ENCODE measurements at places on chromosomes 7 and 10.

DNA sequence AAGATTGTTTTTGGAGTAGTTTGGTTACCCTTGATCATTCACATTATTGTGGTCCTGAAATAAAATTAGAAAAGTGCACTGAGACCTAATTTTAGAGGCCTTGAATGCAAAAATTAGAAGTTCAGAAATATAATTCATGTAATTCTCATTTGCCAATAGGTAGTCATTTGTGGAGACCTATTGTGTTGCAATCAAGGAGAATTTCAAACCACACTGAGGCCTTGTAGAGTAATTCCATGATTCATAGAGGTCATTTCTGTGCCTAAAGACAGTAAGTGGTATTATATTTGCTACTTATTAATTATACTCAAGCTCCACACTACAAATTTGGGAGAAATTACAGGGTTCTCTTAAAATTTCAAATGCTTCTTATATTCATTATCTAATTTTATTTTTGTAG lies 946.8 kb upstream of the POT1 start:
- no peak for DNase-seq

DNA sequence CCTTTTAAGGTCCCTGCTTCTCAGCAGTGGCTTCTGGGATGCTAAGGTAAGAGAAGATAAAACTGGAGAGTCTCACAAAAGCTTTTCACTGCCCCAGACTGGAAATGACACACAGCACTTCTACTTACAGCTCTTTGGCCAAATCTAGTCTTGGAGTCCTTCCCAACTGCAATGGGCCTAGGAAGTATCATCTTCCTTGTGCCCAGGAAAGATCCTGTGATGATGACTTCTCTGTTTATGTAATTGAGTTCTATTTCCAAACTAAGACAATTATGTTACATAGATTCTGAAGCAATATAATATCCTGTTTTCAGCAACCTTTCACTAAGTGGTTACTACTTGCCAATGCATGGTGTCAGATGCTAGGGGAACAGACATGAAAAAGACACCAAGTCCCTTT lies 234.1 kb downstream of the PTEN start:
- DNase-seq = peak; percentile 53

GRCh38 chr7:26556061-26556881 lies 264.6 kb downstream of the SNX10 start:
- DNase-seq = no peak

DNA sequence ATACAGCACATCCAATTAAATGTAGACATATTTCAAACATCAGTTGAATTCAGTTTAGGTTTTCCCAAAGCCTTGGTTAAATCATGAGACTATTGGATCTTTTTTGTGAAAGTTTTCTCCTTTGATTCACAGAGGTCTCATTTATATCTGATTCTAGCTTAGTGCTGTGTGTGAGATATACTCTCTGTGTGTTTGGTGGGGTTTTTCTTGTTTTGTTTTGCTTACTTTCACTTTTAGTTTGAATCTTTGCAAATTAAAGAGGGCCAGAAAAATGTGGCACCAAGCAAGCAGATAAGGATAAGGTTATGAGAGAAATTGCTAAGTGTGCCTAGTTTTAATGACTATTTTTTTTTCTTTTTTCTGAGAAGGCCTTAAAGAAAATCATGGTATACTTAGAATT lies 12.6 kb upstream of the OR6B1 start:
- DNase-seq = no peak

DNA sequence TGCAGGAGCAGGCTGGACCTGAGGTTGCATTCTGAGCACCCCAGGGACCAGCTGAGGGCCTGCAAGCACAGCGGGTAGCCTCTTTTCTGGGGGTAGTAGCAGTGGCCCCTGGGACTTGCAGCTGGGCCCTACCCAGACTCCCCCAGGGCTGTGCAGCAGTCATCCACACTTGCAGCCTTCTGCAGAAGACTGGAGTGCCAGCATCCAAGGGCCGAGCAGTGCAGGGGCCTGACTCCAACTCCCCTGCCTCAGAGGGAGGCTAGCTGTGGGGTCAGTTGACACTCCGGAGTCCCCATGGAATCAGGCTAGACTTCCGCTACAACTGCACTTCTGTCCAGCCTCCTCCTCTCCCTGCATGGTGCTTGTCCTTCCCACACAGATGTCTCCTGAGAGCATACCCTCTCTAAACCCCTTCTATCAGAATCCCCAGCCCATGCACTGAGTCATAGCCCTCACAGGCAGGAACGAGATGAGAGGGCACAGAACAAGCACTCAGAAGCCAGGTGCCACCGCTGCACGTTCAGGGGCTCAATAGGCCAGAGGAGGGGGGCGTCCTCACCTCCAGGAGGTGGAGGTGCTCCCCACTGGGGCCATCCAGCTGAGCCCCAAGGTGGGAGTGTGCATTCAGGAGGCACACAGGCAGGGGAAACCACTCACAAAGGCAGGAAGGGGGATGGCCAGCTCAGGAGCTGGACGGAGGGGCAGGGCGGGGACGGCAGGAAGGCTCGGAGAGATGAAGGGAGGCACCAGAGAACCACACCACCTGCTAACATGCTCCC lies 7.5 kb downstream of the RASGEF1A start:
- no peak for DNase-seq

- DNase-seq = no peak
Observed at GRCh38 chr7:157125376-157126223, 13.1 kb upstream of the UBE3C start.

DNA sequence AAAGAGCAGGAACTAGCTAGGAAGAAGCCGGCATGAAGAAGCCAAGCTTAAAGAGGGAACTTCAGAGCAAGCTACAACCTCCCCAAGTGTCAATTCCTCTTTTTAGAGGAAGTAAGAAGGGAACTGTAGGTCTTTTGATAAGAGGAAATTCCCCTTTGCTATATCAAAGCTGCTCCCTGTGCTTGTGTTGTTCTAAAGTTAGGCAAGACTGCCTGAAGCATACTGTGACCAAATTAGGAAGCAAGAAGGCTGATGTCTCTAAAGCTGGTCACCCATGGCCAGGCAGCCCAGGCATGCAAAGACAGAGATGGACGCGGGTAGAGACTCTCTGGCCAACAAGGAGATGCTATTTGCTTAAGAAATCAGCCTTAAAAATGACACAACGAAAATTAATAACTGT lies 87.9 kb downstream of the RNF216 start:
- peak; percentile 96 for DNase-seq

- DNase-seq = no peak
Observed at GRCh38 chr10:21326594-21327288, 198.7 kb downstream of the SKIDA1 start.

- DNase-seq = no peak
Observed at GRCh38 chr7:54546081-54546985, 4.2 kb downstream of the VSTM2A start.

DNA sequence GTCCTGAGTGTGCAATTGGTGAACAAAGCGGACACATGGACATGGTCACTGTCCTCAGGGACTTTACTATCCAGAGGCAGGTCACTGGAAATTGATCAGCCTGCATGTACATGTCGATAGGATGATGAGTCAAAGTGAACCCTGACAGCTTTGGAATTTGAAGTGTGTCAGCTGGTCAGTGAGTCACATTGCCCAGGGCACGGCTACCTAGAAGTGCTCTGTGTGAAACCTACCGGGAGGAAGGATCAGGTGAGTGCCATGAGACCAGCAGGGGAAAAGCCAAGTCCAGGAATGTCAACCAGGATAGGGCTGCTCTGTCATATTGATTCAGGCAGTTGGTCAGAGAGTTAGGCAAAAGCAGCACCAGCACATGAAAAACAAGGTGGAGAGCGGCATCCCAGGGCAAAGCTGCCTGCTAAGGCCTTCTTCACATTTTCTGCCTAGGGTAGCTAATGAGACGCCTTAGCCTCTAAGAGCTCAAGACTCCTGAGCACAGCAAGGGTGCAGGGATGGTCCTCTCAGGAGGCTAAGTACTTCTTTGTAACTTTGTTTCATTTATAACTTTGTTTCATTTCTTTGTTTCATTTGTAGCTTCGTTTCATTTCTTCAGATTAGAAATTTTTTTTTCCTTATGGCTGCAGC lies 19.4 kb upstream of the PDCD4 start:
- no peak for DNase-seq

- no peak for DNase-seq
Observed at GRCh38 chr10:46068117-46068516, 22.0 kb upstream of the MSMB start.

GRCh38 chr7:116339564-116339963 lies 129.2 kb downstream of the TES start:
- DNase-seq = no peak

- no peak for DNase-seq
Observed at GRCh38 chr10:3107426-3107961, 40.1 kb downstream of the PFKP start.

DNA sequence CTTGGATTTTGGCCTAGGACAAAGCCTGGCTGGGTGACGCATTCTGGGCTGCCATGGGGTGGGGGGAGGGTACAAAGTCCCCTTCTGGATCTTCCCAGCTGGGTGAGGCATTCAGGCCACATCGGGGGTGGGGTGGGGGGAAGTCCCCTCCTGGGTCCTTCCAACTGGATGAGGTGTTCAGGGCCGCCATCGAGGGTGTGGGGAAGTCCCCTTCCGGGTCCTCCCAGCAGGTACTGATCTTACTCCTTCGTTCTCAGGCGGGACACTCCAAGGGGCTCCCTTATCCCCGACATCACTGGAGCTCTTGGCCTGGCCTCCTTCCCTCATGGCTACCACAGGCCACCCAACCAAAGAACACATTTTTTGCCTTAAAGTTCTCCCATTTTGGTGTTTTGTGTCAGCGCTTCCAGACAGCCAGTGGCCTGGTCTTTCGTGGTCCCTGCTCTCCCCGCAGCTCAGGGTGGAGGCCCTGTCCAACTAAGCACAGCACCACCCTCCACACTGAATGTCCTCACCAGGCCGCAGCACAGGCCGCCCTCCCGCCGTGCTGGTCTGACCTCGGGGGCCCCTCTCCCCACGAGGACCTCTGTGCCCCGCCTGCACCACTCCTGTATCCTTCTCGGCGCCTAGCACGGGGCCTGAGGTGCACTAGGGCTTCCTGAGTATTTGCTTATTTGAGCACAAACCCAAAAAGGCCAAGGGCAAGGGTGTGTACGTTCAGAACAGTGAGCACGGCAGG lies 38.5 kb downstream of the EN2 start:
- DNase-seq = no peak

GRCh38 chr10:96168546-96168945 lies 38.4 kb downstream of the ZNF518A start:
- no peak for DNase-seq

DNA sequence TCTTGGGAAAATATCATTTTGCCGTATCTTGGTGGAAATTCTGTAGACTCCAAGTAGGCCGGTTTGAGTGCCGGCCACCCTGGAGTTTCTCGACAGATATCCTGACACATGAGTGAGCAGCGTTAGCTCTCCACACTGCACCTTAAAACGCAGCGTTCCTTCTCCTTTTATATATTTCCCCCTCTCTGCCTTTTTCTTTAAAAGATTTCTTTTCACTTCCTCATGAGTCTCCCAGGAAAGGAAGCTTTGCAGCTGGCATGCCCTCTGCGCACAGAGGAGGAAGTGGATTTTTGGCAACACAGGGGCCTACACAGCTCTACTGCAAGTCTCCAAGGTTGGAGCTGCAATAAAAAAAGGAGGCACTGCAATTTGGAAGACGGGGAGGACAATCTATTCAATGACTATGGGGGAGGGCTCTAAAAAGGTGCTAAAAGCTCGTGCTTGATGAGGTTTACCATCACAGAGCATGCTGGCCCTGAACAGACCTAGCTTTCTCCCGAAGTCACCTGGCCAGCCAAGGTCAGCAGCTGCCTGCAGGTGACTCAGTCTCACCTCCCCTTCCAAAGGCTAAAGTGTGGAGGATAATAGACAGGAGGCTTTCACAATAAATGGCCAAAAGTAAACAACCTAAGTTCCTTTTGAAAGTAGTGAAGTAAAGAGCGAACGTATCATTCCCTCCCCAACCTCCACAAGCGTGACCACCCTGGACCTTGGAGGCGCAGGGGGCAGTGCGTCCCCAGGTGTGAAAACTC lies 252.8 kb downstream of the ZMYND11 start:
- no peak for DNase-seq

- DNase-seq = no peak
Observed at GRCh38 chr10:79055100-79055782, 13.5 kb upstream of the ZMIZ1 start.

- peak; percentile 71 for DNase-seq
Observed at GRCh38 chr7:152341039-152341913, 94.5 kb downstream of the KMT2C start.

- peak; percentile 43 for DNase-seq
Observed at GRCh38 chr7:30038196-30038980, 10.2 kb downstream of the PLEKHA8 start.

GRCh38 chr10:77600640-77601039 lies 37.0 kb downstream of the KCNMA1 start:
- no peak for DNase-seq

DNA sequence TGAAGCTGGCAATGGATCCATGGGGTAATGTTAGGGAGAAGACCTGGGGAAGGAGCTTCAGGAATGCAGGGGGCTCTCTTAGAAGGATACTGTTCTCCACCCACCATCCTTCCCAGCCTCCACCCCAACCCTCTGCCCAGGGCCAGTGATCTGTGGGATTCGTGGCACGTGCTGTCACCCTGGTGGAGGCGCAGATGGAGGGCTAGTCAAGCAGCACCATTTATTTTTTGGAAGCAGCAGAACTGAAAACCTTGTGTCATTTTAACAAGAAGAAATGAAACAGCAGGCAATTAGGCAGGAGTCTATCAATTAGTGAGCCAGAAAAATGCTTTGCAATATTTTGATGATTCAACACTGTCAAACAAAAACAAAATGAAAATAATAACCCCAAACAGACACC lies 155.9 kb downstream of the SH2D4B start:
- DNase-seq = no peak

DNA sequence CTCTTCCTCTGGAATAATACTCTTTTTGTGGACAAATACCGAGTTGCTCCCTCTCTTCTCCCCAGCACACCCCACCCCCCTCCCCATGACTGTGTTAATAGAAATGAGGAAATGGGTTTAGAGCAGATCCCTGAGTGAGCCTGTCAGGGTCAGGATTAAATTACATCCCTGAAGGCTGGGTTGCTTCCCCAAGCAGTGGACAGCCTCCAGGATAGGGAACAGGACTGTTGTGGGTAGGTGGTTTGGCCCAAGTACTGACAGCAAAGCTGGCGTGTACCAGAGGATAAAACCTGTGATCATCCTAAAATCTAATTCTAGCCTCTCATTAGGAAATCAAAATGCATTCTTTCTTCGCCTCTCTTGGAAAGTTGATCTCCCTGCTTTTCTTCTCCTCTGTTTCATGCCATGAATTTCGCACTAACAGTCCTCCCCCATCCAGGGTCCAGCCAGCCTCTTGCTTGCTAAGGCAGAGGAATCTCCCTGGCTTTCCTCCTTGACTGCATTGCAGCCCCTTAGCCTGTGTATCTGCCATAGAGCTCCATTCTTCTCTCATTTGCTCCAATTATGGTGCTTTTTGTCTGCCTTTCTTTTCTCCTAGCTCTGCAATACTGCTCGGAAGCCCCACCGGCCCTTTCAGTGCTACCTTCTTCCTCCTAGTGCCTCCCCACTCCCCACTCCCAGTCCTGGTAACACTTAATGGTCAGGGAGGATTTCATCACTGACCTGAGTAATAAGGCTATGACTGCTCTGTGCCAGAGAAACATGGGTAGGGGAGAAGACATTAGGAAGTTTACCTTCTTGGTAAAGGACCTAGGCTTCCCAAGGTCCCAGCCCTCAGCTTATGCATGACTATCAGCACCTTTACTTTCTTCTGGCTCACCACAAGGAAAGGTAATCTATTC lies 8.4 kb downstream of the LRRC4 start:
- peak; percentile 91 for DNase-seq

Data from EH (cell line).